ENCODE measurements at places on chromosomes 11 and 22.

GRCh38 chr22:22902247-22903001 is 14.8 kb downstream of the IGLL5 start:
- no peak for DNase-seq

GRCh38 chr22:48499456-48500425 is 1327.9 kb downstream of the BRD1 start:
- DNase-seq, result no peak

GRCh38 chr22:42986115-42986514 is 28.8 kb downstream of the PACSIN2 start:
- no peak for DNase-seq

GRCh38 chr22:49297286-49297870 is 530.3 kb downstream of the BRD1 start:
- DNase-seq, result no peak

DNA sequence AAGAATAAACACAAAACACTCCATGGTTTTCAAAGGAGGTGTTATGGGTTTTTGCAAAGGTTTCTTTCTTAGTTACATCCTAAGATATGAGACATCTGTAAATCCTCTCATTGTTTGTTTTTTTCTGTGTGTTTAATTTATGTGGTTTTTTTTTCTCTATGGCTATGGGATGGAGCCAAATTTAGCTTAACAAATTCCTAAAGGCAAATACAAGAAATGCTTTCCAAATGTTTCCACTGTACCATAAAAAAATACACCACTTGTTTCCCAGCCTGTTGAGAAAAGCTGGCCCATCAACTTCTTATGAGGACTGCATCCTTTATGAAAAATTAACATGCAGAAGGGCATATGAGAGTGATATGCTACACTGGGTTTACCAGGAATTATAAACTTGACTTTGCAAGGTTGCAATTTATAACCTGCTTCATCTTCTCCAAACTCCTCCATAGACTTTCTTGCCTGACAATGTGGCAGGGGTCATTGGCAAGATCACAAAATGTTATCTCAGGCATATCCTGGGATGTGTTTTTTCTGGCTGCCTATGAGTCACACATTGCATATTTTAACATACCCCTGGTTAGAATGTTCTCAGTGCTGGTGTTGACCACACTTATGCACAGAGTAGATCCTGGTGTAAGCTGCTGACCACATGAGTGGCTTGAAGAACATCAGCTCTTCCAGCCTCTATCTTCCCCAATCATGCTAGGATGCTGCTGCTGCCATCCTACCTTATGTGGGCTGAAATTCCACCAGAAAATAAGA is 137.6 kb upstream of the TTC12 start:
- DNase-seq, result peak; percentile 95

GRCh38 chr11:43736502-43737200 is 56.1 kb downstream of the HSD17B12 start:
- peak; percentile 86 for DNase-seq

GRCh38 chr22:36199001-36199551 is 2.5 kb downstream of the APOL4 start:
- no peak for DNase-seq

DNA sequence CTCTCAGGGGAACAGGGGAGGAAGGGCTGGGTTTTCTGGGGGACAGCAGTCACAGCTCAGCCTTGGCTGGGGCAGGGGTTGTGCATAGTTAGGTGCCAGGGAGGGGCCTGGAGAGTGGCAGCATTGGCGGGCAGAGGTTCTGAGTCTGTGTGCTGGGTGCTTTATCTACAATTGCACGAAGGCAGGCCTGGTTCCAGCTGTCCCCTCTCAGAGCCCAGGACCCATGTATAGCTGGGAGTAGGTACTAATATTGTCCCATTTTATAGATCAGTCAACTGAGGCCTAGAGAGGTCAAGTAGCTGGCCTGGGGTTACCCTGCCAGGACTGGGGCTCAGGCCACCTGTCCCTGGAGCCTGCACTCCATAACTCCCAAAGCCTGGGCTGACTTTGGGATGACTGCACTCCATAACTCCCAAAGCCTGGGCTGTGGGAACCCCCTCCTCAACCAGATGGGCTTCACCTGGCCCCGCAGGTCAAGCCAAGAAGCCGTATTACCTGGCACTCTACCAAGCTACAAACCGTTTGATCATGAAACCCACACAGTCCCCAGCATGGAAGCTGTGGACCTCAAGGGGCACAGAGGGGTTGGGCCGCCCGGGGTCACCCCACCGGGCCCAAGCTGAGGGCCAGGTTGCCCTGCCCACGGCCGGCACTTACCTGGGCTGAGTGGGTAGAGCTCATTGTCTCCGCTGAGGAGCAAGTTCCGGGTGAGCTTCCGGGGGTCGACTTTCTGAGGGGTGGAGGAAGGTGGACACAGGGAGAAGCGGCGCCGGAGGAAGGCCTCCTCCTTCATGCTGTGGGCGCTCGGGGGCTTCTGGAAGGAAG is 36.5 kb downstream of the OSBPL5 start:
- no peak for DNase-seq

- no peak for DNase-seq
These were observed 51.4 kb upstream of the FADD start for GRCh38 chr11:70151671-70152070.

GRCh38 chr11:16154715-16155396 is 201.5 kb downstream of the SOX6 start:
- DNase-seq, result peak; percentile 48

DNA sequence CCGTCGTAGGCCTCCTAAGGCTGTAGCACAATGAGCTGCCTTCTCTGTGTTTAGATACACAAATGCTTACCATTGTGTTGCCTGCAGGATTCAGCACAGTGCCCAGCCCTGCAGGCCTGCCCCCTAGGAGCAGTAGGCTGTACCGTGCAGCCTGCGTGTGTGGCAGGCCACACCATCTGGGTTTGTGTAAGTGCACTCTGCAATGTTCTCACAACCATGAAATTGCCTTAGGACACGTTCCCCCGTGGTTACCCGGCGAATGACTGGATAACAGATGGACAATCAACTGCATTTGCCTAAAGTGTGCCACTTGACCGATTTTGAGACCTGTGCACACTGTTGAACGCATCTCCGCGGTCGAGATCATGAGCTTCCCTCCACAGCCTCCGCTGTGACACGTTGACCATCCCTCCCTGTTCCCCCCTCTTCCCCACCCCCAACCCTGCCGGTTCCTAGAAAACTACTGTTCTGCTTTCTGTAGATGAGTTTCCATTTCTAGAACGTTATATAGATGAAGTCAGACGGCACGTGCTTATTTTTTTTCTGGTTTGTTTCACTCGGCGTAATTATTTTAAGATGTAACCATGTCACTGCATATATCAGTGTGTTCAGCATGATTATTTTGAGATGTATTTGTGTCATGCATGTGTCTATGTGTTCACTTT is 22.2 kb upstream of the CTSD start:
- no peak for DNase-seq

- peak; percentile 55 for DNase-seq
These were observed 533.9 kb upstream of the CCDC90B start for GRCh38 chr11:83819931-83820549.

GRCh38 chr11:126082251-126083109 is 19.8 kb upstream of the CDON start:
- no peak for DNase-seq

DNA sequence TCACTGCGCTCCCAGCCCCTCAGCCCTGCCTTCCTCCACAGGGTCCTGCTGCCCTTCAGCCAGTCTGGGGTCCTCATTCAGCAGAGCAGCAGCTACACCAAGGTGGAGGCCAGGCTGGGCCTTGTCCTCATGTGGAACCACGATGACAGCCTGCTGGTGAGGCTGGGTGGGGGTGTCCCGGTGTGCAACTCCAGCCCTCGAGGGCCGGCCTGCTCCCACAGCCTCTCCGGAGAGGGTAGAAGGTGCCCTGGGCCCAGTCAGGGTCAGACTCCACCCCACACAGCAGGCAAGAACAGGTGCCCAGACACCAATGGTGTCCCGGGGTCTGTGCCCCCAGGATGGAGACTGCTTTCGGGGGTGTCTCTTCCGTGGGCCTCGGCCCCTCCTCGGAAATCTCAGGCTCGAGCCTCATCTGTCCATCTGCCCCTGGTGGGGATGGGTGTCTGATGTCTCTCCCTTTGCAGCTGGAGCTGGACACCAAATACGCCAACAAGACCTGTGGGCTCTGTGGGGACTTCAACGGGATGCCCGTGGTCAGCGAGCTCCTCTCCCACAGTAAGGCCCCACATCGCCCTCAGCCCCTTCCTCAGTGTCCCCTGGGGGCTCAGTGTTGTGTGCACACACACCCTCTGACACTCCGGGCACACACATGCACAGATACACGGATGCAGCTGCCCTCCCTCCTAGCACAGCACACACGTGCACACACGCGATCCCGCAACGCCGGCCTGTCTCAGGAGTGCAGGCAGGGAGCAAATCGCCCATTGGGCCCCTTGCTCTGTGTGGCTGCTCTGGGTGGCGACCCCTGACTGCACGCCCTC is 4.9 kb downstream of the MUC5AC start:
- DNase-seq, result no peak

GRCh38 chr22:34897126-34897525 is 168.8 kb upstream of the ISX start:
- DNase-seq, result no peak

- DNase-seq, result no peak
These were observed 17.3 kb downstream of the PGM2L1 start for GRCh38 chr11:74380746-74381439.

GRCh38 chr11:101444164-101444563 is 139.6 kb downstream of the TRPC6 start:
- no peak for DNase-seq

GRCh38 chr22:46056546-46057245 is 79.7 kb upstream of the WNT7B start:
- peak; percentile 63 for DNase-seq

DNA sequence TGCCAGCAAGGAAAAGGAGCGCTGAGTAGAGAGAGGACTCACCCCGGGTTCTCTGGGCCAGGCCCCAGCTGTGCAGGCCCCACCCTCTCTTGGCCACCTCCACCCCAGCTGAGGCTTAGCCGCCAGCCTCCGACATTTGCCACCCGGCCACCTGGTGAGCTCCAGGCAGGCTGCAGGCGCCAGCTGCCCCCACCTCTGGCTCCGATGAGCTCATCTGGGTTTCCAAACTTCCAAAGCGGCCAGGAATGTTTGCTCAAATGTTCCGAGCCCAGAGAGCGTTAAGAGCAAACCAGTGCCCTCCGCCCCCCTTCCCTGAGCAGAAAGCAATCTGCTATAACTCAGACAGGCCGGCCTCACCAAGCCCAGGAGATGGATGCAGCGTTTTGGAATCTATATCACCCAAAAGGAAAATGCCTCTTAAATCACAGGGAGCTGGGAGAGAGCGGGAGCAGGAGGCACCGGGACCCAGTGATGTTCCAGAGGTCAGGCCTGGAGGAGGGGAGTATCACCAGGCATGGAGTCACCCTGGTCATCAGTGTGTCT is 9.1 kb upstream of the MN1 start:
- peak; percentile 69 for DNase-seq

DNA sequence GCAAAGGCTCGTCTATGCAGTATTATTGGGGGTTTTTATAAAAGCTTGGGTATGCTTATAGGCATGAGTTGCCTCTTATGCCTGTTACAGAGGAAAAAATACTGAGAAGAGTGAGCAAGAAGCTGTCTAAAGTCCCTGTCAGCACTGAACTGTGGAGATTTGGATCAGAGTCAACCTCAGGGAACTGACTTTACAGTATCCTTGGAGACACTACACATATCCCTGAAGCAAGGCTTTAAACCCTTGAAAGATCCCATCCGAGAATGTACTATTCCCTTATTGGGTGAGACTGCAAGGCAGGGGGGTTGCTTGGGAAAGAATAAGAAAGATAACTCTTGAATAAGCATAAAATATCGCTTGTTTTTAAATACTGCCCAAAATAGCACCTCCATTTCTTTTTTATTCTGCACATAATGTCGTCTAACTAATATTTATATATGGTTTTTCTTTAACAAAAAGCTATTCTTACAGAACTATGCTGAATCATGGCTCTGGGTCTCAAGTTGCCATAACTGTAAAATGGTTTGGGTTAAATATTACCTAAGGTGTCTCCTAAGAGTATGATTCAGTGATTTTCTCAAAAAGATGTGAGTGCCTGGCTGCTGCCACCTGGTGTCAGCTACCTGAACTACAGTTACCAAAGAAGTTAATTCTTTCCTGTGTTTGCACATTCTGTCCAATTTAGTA is 1062.8 kb downstream of the DLG2 start:
- peak; percentile 12 for DNase-seq

GRCh38 chr11:65442842-65443331 is 20.3 kb downstream of the NEAT1 start:
- DNase-seq, result peak; percentile 30

DNA sequence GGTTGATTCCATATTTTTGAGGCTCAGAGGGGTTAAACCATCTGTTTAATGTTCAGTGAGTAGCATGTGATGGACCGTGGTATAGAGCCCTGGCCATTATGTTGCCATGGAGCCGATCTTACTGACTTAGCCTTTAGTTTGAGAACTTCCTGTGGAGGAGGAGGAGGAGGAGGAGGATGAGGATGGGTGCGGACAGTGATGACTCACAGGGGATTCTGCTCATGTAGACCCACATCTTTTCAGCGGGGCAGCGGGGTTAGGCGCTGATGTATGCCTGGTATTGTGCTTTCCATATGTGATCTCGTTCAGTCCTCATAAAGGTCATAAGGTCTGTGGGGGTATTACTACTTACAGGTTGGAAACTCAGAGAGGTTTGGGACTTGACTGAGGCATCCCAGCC is 13.9 kb downstream of the STX3 start:
- no peak for DNase-seq

GRCh38 chr11:89275966-89276365 is 98.3 kb downstream of the TYR start:
- DNase-seq, result no peak

DNA sequence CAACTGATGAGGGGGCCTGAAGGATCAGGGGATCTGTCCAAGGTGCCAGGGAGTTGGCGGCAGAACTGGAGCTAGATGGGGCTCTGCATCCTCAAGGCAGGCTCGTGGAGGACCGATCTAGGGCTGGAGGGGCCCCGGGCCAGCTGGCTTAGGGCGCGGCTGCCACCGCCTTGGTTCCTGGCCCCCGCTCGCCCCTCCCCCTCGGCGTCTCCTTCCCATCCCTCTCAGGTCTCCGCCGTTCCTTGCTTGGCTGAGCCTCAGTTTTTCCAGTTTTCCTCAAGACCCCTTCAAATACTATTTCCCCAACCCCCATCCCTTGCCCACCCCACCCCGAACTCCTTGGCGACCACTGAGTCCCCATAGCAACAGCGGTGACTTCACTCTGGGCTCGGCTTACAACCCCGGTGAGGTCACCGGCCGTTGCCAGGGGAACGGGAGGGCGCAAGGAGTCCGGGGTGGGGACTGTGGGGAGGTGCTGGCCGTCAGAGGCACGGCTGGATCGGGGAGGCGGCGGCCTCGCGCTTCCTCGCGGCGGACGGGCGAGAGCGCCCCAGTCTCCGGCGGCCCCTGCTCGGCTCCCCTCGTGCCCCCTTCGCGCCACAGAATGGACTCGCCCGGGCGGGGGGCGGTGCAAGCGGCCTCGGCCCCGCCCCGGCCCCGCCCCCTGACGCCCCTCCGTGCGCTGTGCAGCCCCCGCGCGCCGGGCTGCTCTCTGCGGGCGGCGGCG is 7.5 kb downstream of the FREY1 start:
- peak; percentile 76 for DNase-seq

GRCh38 chr22:19984851-19985811 is 31.5 kb downstream of the ARVCF start:
- DNase-seq, result no peak

GRCh38 chr11:11940551-11940950 is 67.9 kb downstream of the DKK3 start:
- no peak for DNase-seq

All from astrocyte (in vitro differentiated cells and primary cell).